Effector CD8-positive, alpha-beta T cell (primary cell): ENCODE measurements at places on chromosomes 1 and 21.

GRCh38 chr1:194300776-194301175, 1114.4 kb upstream of the B3GALT2 start:
- DNase-seq: no peak

DNA sequence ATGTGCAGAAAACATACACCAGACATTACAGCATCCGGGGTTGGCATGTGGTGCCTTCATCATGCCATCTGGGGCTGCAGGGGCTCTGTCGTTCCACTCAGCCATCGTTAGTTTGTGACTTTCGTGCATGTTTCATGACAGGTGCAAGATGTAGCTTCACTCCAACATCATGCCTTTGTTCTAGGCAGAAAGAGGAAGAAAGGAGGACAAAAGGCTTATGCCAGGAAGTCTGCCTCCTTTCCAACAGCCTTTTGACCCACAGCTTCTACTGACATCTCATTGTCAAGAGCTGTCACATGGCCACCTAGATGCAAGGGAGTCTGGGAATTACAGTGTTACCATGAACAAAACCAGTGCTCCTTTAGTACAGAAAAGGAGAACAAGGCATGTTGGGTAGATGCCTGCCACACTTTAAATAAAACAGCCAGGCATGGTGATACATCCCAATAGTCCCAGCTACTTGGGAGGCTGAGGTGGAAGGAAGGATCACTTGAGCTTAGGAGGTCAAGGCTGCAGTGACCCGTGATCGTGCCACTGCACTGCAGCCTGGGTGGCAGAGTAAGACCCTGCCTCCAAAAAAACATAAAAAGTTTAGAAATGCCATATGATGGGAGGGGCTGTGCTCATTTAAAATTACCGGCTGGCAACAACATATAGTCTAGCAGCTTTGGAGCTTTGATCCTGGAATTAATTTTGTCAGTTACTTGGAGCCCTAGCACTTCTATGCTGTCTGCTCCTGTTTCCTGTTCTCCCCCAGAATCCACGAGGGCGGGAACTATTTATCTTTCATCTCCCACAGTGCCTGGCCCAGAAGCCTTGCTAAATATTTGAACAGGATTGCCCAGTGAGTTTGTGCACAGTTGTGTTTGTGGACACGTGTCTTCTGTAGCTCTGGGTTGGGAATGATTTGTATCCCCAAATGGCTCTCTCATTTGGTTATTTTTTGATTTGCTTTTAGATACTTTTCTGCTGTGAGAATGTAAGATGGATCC, 7.4 kb downstream of the DOP1B start:
- no peak for DNase-seq

DNA sequence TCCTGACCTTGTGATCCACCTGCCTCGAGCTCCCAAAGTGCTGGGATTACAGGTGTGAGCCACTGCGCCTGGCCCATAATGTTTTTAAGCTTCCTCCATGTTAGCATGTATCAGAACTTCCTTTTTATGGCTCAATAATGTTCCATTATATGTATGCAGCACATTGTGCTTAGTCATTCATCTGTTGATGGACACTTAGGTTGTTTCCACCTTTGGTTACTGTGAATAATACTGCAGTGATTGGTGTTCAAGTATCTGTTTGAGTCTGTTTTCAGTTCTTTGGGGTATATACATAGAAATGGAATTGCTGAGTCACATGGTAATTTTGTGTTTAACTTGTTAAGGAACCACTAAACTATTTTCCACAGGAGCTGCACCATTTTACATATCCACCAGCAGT, 17.7 kb downstream of the CMPK1 start:
- DNase-seq: no peak

DNA sequence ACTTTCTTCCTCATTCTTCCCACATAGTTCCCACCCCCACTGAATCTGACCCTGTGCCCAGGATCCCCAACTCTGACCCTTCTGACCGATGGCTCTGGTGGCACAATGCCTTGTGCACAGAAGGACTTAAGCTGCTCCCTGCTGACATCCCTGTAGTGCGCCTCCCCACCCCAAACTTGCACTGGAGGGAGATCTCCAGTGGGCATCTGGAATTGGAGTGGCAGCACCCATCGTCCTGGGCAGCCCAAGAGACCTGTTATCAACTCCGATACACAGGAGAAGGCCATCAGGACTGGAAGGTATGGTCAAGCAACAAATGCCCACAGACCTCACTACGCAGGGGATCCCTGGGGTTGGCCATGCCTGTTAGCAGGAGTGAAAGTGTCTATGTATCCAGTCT, 9.0 kb downstream of the MPL start:
- no peak for DNase-seq

DNA sequence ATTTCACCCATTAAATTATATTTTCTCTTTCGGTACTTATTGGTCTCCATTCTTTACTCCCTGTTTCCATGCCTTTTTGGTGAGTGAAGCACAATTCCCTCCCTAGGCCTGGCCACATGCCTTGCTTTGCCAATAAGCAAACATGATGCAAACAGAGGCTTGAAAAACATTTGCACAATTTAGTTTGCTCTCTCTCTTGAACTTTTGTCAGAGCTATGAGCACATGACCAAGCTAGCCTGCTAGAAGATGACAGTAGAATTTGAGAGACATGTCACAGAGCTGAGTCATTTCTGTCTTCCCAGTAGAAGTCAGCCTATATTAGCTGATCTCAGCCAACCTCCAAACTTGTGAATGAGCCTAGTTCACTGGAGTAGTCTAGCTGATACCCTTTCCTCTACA, 24.6 kb downstream of the ANGPTL3 start:
- DNase-seq: no peak

DNA sequence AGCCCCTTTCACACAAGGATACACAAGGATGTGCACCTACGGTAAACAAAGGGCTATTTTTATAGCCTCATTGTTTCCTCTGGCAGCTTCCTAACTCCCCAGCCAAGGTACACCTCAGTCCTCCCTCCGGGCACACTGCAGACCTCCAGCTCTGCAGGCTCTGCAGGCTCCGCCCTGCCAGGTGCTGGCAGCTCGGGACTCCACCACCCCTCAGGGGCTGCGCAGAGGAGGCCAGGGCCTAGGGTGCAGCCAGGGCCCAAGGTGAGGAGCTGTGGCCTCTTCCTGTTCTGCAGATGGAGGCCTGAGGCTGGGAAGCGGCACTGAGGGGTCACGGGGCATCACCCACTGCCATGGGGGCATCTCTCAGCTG, 19.8 kb upstream of the CLSTN1 start:
- DNase-seq: no peak

- DNase-seq: no peak
Measured at GRCh38 chr1:226497991-226498639, 50.4 kb upstream of the STUM start.

DNA sequence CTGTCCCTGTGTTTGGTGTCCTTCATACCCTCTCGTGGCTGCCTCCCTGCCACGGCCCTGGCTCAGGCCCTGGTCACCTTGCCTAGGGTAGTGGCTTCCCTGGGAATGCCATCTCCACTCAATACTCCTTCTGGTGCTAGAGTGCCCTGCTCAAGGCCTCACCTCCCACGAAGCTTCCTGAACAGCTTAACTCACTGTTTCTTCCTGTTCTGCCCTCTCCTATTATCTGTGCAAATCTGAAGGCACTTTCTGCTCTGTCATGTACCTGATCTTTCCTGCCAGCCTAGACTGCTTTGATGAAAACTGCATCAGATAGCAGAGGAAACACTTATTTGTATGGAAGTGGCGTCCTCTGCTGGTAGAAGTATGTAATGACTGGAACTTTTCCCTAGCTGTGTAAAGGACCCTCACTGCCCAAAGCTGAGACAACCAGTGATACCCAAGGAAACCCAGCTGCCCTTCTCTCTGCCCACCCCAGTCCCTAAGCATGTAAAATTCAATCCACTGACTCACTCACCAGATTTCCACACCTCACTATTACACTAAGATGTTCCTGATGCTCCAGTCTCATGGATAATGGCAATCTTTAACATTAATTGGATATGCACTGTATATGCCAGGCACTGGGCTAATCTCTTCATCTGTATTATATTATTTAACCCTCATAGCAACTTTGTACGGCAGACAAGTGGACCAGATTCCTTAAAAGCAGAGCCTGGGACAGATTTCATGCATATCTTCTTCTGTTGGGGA, 36.2 kb upstream of the BTG2 start:
- no peak for DNase-seq

- DNase-seq: no peak
Measured at GRCh38 chr1:33374336-33375105, 53.6 kb upstream of the A3GALT2 start.

DNA sequence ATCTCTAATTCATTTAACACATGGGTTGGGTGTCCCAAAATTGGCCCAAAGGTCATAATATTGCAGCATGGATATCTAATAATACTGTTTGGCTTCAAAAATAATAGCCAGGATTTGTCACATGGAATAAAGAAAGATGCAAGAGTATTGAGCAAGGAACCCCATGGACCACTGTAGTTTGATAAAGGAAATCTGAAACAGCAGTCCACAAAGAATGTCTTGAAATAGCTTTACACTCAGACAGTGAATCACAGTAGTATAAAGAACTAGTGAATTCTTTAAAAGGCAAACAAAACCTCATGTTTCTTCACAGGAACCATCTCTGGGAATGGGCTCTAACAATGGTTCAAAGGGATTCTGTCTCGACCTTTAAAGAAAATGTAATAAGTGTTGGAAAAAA, 576.1 kb upstream of the ZRANB2 start:
- DNase-seq: no peak

DNA sequence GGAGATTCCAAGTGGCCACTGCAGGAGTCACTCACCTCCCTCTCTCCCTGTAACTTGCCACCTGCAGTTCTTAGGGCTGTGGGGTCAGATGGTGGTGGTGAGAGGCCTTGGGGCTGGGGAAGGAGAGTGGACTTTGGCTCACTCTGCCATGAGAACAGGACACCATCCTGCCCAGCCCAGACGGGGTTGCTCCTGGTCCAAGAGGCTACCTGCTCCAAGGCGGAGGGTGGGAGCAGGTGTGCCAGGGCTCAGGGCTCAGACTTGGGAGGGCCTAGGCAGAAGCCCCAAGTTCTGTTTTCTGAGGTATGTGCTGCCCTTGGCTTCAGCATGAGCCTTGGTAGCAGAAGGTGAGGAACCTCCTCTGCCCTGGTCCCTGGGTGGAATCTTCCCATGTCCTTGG, 11.4 kb upstream of the KCNC4 start:
- no peak for DNase-seq

- no peak for DNase-seq
Measured at GRCh38 chr1:182301026-182301436, 90.6 kb downstream of the GLUL start.

DNA sequence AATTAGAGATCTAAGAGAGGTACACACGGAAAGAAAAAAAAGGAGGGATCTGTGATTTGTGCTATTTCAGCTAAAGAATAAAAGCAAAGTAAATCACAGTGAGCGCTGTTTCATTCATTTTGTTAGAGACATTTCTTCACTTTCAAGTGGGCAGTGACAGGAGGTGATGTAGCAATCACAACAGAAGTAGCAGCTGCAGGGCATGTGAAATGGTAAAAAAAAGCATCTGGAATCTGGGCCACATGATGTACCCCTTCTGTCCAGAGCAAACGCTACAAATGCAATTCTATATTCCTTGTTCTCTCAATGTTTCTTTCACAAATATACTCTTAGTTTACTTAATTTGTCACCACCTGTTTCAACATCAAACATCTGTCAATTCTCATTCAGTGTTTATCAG, 786.5 kb downstream of the LRRIQ3 start:
- DNase-seq: no peak

- no peak for DNase-seq
Measured at GRCh38 chr1:97770376-97770775, 150.5 kb downstream of the DPYD start.

- DNase-seq: no peak
Measured at GRCh38 chr1:8509579-8509978, 191.7 kb downstream of the SLC45A1 start.

DNA sequence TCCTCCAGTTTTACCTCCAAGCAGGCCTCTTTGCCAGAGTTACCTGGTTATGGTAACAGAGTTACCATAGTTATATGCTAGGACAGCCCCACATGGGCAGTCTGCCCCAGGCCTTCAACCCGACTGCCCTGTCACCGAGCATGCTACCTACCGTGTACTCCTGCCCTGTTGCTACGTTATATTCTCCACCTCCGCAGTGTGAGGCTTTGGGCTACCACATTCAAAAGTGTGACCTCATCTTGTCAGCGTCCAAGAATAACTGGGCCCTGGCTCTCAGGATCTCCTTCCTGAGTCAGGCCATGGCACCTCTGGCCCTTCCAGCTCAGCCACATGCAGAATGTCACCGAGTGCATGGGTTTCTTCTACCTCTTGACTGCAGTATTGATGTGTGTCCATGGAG, 8.9 kb downstream of the MAPKAPK2 start:
- DNase-seq: no peak

DNA sequence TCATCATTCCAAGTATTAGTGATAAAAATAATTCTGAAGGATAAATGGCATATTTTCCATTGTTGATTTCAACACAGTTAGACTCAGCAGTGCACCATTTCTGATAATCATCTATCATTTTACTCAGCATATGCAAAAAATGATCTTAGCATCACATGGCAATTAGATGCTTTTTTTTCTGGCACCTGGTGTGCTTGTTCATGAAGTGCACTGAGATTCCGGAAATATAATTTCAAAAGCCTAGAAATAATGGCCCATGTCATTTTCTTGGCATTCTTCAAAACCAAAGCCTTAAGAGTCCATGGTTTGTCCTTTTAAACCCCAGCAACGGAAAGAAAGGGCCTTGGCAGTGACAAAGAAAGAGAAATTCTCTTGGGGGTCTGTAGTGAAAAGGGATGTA, 278.8 kb downstream of the KIF26B start:
- no peak for DNase-seq

DNA sequence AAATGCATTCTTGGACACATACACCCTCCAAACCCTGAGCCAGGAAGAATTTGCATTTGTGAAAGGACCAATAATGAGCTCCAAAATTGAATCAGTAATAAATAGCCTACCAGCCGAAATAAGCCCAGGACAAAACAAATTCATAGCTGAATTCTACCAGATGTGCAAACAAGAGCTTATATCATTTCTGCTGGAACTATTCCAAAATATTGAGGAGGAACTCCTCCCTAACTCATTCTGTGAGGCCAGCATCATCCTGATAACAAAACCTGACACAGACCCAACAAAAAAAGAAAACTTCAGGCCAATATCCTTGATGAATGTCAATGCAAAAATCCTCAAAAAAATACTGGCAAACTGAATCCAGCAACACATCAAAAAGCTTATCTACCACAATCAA, 6.7 kb downstream of the SPRR2E start:
- no peak for DNase-seq

DNA sequence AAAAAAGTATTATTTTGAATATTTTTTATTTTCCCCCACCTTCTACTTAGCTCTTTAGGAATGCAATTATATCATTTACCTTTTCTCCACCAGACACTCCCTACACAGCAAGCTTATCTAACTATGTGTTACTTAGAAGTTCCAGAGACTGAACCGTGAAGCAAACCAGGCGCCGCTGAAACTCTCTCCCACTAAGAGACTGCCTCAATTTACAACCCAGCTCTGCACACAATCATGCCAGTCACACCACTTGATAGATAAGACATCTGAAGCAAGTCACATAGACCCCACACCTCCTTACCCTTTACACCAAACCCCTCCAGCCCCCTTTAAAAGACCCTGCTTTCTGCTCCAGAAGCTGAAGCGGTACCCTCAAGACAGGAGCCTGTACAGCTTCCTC, 245.5 kb downstream of the S1PR1 start:
- no peak for DNase-seq
